ENCODE measurements at places on chromosomes 16 and 17.

GRCh38 chr16:88301431-88301830 lies 81.3 kb upstream of the ZNF469 start:
- no peak for DNase-seq

DNA sequence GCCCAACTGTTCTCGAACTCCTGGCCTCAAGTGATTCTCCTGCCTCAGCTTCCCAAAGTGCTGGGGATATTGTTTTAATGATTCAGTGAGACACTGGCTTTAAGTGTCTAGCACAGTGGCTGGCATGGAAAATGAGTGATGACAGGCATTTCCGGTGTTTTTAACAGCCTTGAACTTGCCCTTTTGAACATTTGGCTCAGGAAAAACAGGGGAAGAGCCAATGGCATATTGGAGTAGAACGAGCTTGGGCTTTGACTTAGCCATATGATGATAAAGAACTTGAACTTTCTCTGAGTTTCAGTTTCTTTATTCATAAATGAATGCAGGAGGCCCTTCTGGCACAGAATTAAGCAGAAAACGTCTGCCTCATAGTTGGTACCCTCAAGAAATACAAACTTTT lies 145.0 kb upstream of the HS3ST4 start:
- DNase-seq, result no peak

GRCh38 chr17:3903881-3904290 lies 11.0 kb upstream of the CAMKK1 start:
- no peak for DNase-seq

- DNase-seq, result no peak
These were observed 211.8 kb downstream of the SNX29 start for GRCh38 chr16:12188061-12188934.

- no peak for DNase-seq
These were observed 16.6 kb upstream of the CYB5B start for GRCh38 chr16:69407702-69408323.

GRCh38 chr16:27111486-27111885 lies 44.8 kb downstream of the C16orf82 start:
- no peak for DNase-seq

DNA sequence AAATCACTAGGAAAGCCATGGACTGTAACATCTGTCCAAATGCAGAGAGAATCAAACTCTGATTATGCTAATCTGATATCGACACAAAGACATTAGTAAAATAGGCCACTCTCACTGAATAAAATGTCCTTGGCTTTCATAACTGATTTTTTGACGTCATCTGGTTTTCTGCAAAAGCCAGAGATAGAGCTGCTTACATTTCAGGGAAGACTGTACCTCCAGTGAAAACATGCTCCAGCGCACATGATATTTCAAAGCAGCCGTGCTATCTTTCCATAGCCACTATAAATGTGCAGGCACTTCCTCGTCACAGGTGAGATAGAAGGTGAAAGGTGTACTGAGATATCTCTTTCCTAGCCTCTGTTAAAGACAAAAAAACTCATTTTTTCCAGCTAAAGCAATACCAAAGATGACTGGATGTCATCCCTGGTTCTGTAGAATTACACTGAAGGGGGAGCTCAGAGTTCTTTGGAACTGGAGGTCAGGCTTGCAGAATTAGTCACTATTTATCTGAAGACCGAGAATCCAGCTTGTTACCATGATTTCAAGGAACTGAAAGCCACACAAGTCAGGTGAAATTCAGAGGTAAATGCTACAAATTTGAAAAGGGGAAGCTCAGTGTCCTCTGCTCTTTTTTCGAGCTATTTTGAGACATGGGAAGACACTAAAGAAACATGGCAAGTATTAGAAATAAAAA lies 249.5 kb downstream of the CA10 start:
- no peak for DNase-seq

GRCh38 chr17:50518384-50519023 lies 10.3 kb downstream of the MYCBPAP start:
- DNase-seq, result peak; percentile 36

DNA sequence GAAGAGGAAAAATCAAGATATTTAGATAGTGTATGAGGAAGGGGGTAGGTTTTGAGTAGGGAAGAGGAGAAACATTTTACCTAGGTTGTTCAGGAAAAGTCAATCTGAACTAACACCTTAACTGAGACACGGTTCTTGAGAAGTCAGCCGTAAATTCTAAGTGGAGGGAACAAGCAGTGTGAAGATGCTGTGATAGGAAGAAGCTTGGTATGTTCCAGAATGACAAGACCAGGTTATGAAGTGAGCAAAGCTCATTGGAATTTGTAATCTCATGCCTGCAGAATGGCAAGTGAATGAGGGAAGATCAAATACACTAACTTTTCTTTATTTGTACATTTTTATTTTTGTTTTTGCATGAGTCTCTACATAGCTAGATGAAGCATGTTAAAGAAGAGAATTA lies 307.6 kb downstream of the ZFHX3 start:
- DNase-seq, result no peak

- DNase-seq, result no peak
These were observed 26.4 kb downstream of the ARHGAP44 start for GRCh38 chr17:12815642-12816141.

DNA sequence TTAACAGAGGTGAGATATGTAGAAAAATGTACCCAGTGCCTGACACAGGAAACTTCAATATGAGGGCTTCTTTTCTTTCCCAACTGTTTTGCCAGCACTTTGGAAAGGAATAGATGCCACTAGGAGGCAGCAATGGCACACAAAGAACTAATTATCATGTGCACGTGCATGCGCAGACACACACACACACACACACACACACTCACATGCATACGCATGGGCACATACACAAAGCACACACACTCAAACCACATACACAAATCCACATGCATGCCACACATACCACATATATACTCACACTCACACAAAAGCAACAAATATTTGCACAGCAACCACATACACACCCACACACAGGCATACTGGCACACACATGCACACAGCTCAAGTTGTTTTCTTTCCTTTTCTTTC lies 8.8 kb upstream of the CEP112 start:
- DNase-seq, result peak; percentile 24

GRCh38 chr16:28149011-28149888 lies 62.5 kb downstream of the XPO6 start:
- no peak for DNase-seq

- no peak for DNase-seq
These were observed 66.2 kb downstream of the IQCK start for GRCh38 chr16:19784183-19784736.

GRCh38 chr16:27386674-27387073 lies 15.3 kb upstream of the IL21R start:
- DNase-seq, result no peak

DNA sequence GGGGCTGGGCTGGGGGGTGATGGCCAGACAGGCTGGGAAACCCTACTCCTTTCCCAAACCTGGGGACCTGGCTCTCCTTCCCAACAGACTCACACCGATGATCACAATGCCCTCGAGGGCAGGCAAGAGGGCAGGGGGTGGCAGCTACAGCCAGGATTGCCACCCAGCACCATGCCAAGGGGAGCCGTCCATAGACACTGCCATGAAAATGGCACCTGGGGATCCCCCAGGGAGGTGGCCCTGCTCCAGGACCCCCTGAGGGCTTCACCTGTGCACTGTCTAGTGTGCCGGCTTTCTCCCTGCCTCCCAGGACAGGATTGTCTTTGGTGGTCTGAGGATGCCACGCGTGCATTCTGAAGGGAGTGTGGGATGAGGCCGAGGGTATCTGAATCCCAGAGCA lies 24.6 kb downstream of the RPH3AL start:
- DNase-seq, result no peak

DNA sequence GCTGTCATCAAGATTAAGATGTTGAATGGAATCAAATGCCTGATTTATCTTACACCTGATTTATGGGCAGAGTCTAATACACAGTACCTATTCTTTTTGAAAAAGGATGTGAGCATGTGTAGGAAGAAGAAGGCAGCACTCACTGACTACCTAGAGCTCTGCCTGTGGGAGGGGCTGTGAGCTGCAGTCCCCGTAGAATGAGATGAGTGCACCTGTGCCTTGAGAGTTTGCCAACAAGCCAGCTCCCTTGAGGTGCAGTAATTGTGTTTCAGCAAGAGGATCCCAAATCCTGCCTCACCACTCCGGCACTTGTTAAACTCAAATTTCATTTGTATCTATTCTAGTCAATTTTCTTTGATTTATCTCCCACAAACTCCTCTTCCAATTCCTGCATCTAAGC lies 46.0 kb downstream of the CDH11 start:
- DNase-seq, result no peak

- DNase-seq, result no peak
These were observed 147.5 kb downstream of the KCNJ12 start for GRCh38 chr17:21523497-21524210.

DNA sequence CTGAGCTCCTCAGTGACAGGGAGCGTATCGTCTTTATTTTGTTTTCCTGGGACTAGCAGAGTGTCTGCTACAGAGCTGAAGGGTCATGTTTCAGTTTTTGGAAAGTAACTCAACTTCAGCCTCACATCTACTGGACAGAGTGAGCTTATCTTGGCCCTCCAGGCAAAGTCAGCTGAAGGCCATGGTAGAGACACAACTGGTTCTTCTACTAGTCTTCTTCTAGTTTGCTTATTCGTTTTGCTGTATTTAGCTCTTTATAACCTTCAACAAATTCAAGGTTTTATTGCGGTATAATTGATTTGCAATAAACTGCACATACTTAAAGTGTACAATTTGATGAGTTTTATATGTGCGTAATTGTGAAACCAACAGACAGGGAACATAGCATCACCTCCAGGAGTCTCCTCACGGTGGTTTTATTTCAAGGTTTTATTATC lies 6.1 kb upstream of the PRKCA start:
- DNase-seq, result no peak

- DNase-seq, result no peak
These were observed 21.0 kb downstream of the SNN start for GRCh38 chr16:11689031-11689840.

- DNase-seq, result no peak
These were observed 287.5 kb downstream of the NPIPA8 start for GRCh38 chr16:18048853-18049546.

- no peak for DNase-seq
These were observed 29.5 kb downstream of the KAT7 start for GRCh38 chr17:49817993-49818392.

- DNase-seq, result no peak
These were observed 8.1 kb downstream of the DNAJC7 start for GRCh38 chr17:42009170-42009569.

- DNase-seq, result no peak
These were observed 11.7 kb upstream of the MNT start for GRCh38 chr17:2412561-2413021.

- DNase-seq, result peak; percentile 12
These were observed 1.4 kb downstream of the MEIOB start for GRCh38 chr16:1870365-1871082.
